ENCODE measurements at places on chromosomes 7 and 10.

- DNase-seq: no peak
Observed at GRCh38 chr7:86282014-86282682, 361.6 kb upstream of the GRM3 start.

DNA sequence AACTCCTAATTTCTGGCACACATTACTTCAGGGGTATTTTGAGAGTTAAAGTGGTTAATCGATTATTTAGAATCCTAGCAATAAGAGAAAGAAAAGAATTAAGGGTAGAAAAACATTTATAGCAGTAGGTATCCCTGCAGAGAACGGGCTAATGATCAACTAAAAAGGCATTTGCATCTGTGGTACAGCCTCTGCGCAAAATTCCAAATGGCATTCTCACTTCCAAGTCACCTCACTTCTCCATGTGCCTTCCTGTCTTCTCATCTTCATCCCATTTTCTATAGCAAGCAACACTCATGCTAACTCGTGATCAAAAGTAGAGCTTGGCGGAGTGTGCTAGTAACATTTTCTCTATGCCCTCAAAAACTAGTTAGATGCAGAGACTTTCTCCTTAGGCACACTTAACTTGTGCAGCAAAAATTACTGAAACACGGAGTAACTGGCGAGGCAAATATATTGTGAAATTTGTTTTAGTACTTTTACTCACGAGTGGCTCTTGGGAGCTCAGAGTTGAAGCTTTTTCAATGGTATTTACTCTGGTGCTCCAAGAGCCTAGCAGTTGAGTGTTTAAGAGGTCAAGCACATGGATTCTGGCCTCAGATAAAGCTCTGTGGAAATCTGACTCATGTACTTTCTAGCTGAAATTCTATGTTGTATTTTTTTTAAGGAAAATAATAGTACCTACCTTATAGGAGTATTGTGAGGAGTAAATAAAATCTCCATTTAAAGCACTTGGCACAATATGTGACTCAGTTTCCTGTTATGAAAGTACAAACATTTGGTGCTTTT lies 65.1 kb downstream of the MET start:
- no peak for DNase-seq

DNA sequence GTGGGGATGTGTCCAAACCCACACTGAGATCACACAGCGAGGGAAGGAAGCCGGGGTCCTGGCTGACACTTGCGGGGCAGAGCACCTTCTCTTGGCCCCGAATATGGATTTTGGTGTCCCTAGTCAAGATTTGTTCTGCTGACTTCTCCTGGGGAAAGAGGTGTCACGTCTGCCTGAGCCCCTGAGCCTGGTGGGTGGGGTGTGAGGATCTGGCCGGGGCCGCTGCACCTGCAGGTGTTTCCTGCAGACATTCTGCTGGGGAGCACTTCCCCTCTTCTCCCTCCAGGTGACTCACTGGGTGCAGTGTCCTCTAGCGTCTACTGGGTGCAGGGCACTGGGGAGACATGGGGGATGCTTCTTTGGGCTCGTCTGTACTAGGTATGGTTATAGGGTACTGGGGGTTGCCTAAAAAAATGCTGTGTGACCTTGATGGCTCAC lies 99.2 kb downstream of the GRK5 start:
- no peak for DNase-seq

GRCh38 chr7:141891336-141891735 lies 24.9 kb upstream of the OR9A4 start:
- no peak for DNase-seq

GRCh38 chr10:121658611-121659010 lies 60.4 kb upstream of the FGFR2 start:
- no peak for DNase-seq

- no peak for DNase-seq
Observed at GRCh38 chr7:134804351-134804750, 24.9 kb downstream of the CALD1 start.

DNA sequence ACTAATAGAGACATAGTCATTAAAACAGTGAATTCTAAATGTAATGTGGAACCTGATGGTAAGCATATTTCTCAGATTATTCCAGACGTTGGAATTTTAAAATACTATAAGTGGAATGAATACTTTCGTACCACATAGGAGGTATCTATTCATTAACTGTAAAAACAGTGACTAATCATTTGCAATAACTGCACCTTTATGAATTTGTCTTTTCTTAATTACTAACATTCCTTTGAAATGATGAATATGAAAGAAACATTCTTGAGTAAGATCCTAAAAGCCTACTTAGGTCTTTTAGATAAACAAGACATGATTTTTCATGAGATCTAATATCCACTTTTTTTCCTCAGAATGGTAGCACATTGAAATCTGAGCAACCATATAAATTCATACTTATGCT lies 549.0 kb upstream of the LRRN3 start:
- DNase-seq: no peak

GRCh38 chr10:124703372-124703771 lies 40.8 kb downstream of the FAM53B start:
- DNase-seq: no peak

DNA sequence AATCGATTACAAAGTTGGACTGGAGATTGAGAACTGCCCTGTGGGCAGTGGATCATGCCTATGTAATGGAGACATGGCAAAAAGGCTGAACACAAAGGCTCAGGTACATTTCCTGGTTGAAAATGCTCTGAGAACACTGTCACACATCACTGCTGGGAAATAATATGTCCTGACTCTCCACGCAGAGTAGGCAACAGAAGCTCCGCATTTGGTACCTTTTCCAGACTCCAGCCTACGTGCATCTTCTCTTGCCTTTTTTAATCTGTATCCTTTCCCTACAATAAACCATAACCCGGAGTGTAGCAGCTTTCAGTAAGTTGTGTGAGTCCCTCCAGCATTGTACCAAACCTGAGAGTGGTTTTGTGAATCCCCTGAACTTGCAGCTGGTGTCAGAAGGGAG lies 134.7 kb downstream of the SORBS1 start:
- DNase-seq: no peak

Measured in NCI-H1105 treated with DMSO at 0.1 percent for 48 hours (cell line).